ENCODE measurements at places on chromosomes 11 and 22.

GRCh38 chr11:21494946-21495345, 697.9 kb upstream of the ANO5 start:
- no peak for DNase-seq

DNA sequence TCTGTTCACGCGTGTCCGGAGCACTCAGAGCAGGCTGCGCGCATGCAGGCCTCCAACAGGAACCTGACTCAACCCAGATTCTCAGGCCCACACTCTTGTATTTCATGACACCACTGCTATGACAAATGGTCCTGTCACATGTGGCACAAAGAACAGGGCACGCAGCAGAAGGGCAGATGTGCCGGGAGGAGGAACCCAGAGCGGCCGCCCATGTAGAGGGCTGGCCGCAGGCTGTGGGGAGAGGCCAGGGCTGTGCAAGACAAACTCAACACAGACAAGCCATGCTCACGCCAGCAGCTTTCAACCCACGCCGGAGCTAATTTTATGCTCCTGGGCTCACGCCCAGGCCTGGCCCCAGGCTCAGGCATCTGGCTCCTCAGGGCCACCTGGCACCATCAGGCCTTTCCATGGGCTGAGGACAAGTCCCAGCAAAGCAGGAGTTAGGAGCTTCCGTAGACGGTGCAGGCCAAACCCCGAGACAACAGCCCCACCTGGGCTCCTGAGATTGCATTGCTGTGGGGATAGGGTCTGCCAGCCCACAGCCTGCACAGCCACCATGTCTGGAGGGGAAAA, 40.0 kb downstream of the DUSP8 start:
- no peak for DNase-seq

- no peak for DNase-seq
Measured at GRCh38 chr11:60085909-60086308, 2.6 kb upstream of the MS4A2 start.

DNA sequence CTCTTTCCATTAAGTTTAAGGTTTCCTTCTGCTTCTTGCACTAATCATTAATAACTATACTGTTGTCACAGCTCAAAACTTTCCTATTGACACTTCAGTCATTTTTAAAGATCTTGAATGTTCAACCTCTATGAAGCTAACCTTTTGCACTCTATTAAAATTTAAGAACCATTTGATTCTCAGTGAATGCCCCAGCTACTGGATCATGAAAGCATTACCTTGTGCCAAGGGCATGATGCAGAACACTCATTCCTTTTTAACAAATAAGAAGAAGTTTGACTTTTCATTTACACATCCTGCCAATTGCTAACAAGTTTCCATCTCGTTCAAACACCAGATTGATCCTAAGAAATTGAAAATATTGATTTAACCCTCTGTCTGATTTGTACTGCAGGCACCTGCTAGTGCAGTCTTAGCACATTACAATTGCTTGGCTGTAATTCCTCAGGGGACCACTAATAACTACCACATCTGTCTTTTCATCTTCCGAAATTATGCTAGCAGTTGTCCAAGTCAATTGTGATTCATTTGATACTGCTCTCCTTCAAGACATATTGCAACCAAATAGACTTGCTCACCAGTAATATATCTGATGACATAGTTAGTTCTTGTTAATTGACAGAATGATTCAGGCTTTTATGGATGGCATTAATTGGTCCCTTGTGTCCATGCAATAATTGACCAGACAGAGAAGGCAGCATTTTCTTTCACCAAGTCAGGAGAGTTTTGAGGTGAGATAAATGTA, 158.4 kb downstream of the TEAD1 start:
- no peak for DNase-seq

- DNase-seq, result no peak
Measured at GRCh38 chr11:88308576-88308975, 29.0 kb downstream of the CTSC start.
